CD8-positive, alpha-beta memory T cell (primary cell): ENCODE measurements at places on chromosomes 4 and X.

DNA sequence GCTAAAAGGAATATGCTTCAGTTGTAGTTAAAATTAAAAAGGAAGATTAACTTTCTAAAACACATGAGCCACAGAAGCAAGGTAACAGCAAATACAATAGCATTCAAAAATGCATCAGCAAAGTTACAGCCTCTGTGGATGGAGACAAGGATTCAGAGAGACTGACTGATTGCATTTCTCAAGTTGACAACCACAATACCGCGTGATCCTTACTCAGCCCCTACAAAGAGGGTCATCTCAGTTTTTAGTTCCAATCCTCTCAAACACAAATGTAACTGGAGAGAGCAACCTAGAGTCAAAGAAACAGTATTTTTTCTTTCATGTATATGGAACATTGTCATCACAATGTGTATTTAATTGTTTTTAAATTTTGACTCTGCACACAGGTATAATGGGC, 14.2 kb upstream of the C1QTNF7 start:
- H3K4me3 ChIP-seq, result no peak overlapping the region
- H3K4me1 ChIP-seq, result peaks cover 32% of the 10 kb centered on the region
- H3K27me3 ChIP-seq, result no peaks in the 10 kb centered on the region
- no peak for DNase-seq
- H3K27ac ChIP-seq, result no peak overlapping the region

- no peaks in the 10 kb centered on the region for H3K27me3 ChIP-seq
- no peaks in the 10 kb centered on the region for H3K4me1 ChIP-seq
- DNase-seq, result no peak
- H3K27ac ChIP-seq, result no peak overlapping the region
- H3K36me3 ChIP-seq, result no peaks in the 10 kb centered on the region
Observed at GRCh38 chrX:121106484-121107235, 59.2 kb downstream of the GLUD2 start.

GRCh38 chr4:166078383-166078782, 205.3 kb downstream of the TLL1 start:
- no peak overlapping the region for H3K4me3 ChIP-seq
- no peaks in the 10 kb centered on the region for H3K4me1 ChIP-seq
- no peak overlapping the region for H3K27ac ChIP-seq
- no peaks in the 10 kb centered on the region for H3K36me3 ChIP-seq
- no peak for DNase-seq
- no peaks in the 10 kb centered on the region for H3K27me3 ChIP-seq

DNA sequence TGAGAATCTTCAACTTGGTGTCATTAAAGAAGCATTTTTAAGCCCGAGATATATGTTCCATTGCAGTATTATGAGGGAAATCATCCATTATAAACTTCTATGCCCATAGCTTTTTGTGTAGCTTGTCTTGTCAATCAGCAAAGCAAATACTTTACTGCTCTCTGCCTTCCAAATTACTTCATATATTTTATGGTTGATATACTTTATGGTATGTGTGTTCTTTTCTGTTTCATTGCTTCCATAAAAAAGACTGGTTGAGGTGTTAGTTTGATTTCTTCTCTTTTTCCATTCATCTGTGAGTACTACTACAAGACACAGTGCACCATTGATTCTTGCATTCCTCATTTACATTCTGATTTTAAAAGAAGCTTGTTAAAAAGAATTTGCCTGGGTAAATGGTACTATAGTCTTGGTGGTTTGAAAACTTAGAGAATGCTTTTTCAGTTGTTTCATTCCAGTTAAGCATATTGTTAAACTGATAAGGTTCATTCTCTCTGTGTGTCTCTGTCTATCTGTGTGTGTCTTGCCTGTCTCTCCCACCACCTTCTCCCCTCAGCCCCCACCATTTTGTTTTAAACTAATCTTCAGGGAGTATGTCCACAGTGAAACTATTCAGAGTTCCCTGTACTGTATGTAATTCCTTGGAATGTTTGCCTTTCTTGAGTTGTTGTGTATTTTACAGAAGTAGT, 27.1 kb downstream of the STAG2 start:
- H3K4me1 ChIP-seq, result peaks cover 7% of the 10 kb centered on the region
- H3K36me3 ChIP-seq, result no peaks in the 10 kb centered on the region
- no peaks in the 10 kb centered on the region for H3K27me3 ChIP-seq
- no peak for DNase-seq
- H3K4me3 ChIP-seq, result no peak overlapping the region

- H3K27me3 ChIP-seq, result no peaks in the 10 kb centered on the region
- H3K27ac ChIP-seq, result no peak overlapping the region
- DNase-seq, result no peak
- H3K36me3 ChIP-seq, result no peaks in the 10 kb centered on the region
- H3K4me1 ChIP-seq, result peaks cover 25% of the 10 kb centered on the region
Observed at GRCh38 chr4:26854701-26855100, 5.9 kb upstream of the STIM2 start.

GRCh38 chr4:75513526-75514130, 575 bp downstream of the RCHY1 start:
- H3K4me1 ChIP-seq, result peaks cover 62% of the 10 kb centered on the region
- DNase-seq, result no peak
- peaks cover 11% of the 10 kb centered on the region for H3K36me3 ChIP-seq
- H3K27ac ChIP-seq, result peak overlapping the region; percentile 91

GRCh38 chrX:68204521-68205038, 228.7 kb downstream of the OPHN1 start:
- no peak for DNase-seq
- H3K27me3 ChIP-seq, result no peaks in the 10 kb centered on the region
- H3K4me1 ChIP-seq, result no peaks in the 10 kb centered on the region
- no peak overlapping the region for H3K4me3 ChIP-seq
- no peak overlapping the region for H3K27ac ChIP-seq
- H3K36me3 ChIP-seq, result no peaks in the 10 kb centered on the region

GRCh38 chrX:24396931-24397279, 36.5 kb downstream of the SUPT20HL1 start:
- H3K27me3 ChIP-seq, result no peaks in the 10 kb centered on the region
- DNase-seq, result no peak
- H3K4me1 ChIP-seq, result no peaks in the 10 kb centered on the region
- no peak overlapping the region for H3K4me3 ChIP-seq
- no peak overlapping the region for H3K27ac ChIP-seq

DNA sequence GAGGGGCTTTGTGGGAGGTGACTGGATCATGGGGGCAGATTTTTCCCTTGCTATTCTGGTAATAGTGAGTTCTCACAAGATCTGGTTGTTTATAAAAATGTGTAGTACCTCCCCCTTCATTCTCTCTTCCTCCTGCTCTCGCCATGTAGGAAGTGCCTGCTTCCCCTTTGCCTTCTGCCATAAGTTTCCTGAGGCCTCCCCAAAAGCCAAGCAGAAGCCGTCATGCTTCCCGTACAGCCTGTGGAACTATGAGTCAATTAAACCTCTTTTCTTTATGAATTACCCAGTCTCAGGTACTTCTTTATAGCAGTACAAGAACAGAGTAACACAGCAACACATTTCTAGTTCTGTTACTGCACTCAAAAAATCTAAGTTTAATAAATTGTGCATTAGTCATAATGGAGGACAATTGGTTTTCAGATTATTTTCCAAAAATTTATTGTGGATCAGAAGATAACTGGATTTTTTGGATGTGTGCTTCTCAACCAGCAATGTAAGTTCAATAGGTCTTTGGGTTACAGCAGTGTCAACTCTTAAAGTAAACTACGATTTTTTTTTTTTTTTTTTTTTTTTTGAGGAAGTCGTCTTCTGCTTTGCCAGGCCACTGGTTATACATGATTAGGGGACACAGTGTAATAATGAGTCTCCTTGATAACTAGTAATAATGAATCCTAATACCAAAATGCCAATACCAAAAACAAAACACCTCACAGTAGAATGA, 69.9 kb downstream of the CHIC2 start:
- no peak for DNase-seq
- no peak overlapping the region for H3K4me3 ChIP-seq
- H3K36me3 ChIP-seq, result no peaks in the 10 kb centered on the region
- no peaks in the 10 kb centered on the region for H3K27me3 ChIP-seq

DNA sequence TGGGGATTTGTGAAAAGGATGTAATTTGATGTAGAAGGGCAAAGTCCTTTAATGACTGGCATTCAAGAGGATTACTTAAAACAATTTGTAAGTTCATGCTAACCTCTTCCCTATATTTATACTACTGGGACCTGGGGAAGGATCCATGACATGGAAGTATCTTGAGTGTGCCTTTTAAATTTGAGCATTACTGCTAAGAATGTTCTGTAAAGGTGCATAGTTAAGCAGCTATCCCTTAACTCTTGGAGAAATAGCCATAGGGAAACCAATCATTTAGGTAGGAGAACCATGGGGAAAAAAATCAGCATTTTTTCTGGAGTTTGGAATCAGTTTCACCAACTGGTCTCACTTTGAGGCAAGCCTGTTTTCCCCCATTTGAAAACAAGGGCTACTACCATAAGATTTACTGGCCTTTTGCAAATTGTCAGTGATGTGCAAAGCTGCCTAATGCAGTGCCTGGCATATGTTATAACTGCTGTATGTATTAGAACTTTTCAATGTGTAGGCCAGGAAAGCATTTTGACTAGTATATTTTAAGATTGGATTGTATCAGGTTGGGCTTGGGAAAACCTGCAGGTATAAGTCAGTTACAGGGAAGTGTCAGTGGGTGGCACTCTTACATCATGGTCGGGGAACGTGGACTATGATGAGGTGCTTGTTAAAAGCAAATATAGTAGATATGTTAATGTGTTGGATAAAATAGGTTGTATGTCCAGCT, 72.1 kb downstream of the PRSS12 start:
- peak overlapping the region; percentile 88 for H3K4me3 ChIP-seq
- H3K27me3 ChIP-seq, result no peaks in the 10 kb centered on the region
- peaks cover 24% of the 10 kb centered on the region for H3K4me1 ChIP-seq
